ENCODE measurements at places on chromosomes 2 and 18. TPM values are rescaled to one million over a fixed set of nuclear protein-coding genes. Genes with fewer than 3 reads are reported as not detected.

Gene HRH4
- 0.20 TPM for total RNA-seq

Gene TRPM8
- total RNA-seq = 1.9 TPM

Gene AGXT
- 0.17 TPM for total RNA-seq

Gene LHCGR
- 0.66 TPM for total RNA-seq

Gene LYG2
- not detected for total RNA-seq

Gene SLC4A3
- total RNA-seq = 17.0 TPM

Gene EML6
- 20.0 TPM for total RNA-seq
